ENCODE measurements at places on chromosomes 6 and 20. TPM values are rescaled to one million over a fixed set of nuclear protein-coding genes. Genes with fewer than 3 reads are reported as not detected.

DNA sequence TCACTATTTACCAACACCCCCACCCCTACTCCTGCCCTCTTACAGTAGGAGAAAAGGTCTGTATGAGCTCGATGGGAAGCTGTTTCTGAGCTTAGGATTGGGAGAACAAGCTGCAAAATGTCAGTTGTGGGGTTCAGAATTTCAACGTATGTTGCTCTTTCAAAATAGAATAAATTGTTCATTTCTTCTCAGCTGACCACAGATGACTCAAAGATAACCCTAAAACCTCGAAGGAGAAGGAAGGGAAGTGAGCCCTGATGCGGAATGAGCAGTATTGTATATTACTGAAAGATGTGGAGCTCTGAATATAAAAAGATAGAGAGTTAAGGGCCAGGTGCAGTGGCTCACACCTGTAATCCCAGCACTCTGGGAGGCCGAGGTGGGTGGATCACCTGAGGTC lies 35.9 kb upstream of the MYLIP start:
- DNase-seq, result no peak

DNA sequence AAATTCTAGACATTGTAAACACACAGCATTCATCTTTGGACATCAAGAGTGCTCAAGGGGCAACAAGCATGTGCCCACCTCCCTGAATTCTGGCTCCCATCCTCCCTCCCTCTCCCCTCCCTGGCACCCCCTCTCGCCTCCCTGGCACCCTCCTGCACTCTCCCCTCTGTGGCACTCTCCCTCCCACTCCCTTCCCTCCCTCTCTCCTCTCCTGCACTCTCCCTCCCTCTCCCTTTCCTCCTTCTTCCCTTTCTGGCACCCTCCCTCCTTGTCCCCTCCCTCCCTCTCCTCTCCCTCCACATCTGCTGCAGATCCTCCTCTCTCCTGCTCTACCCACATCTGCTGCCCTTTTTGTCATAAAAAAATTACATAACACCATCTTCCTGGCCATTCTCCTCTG lies 113.0 kb upstream of the SLC22A23 start:
- DNase-seq, result no peak

DNA sequence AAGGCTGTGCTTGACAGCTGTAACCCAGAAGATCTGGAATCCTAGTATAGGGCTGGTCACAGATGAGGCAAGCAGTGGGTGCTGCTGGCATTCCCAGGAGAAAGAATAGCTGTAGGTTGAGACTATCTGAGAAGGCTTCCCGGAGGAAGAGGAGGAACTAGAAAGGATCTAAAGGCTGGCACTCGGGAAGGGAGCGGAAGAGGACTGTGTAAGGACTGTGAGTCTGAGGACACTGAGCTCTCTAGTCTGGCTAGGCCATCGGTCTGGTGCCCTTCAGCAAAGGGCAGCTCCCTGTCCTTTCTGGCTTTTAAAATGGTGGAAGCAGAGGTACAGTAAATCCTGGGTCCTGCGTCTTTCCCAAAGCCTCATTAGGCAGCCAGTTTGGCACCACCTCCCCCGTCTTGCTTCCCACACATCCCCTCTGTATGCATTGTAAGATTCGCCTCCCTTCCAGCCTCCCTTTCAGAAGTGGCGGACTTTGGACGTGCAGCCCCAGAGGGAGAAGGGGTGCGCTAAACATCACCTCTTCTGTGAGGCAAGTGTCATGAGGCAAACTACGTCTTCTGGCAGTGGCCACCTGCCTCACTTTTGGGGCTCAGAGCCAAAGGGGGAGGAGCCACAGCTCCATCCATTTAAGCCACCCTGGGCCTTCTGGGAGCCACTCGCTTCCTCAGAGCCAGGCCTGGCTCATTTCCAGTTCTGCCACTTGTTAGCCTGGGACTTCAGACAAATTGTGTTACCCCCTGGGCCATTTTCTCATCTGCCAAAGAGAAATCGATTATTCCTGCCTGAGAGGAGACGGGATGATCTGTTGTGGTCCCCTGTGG lies 8.6 kb downstream of the SNPH start:
- DNase-seq, result no peak

GRCh38 chr6:4801491-4802110 lies 25.4 kb downstream of the CDYL start:
- no peak for DNase-seq

DNA sequence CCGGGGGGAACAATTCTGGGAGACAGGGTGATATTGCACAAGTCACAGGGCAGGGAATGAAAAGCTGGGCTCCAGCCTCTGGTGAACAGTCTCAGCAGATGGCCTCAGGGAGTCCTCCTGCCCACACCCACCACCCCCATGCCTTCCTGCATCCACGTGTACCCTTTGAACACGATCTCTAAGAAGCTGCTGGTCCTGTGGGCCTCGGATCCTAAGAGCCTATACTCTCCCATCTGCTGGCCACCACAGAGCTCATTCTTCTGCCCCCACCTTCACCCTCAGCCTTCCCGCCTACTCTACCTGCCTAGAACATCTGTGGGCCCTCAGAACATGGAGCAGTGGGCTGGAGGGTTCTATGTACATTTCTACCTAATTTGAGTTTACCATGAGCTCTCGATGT lies 60.3 kb downstream of the TRERF1 start:
- no peak for DNase-seq

DNA sequence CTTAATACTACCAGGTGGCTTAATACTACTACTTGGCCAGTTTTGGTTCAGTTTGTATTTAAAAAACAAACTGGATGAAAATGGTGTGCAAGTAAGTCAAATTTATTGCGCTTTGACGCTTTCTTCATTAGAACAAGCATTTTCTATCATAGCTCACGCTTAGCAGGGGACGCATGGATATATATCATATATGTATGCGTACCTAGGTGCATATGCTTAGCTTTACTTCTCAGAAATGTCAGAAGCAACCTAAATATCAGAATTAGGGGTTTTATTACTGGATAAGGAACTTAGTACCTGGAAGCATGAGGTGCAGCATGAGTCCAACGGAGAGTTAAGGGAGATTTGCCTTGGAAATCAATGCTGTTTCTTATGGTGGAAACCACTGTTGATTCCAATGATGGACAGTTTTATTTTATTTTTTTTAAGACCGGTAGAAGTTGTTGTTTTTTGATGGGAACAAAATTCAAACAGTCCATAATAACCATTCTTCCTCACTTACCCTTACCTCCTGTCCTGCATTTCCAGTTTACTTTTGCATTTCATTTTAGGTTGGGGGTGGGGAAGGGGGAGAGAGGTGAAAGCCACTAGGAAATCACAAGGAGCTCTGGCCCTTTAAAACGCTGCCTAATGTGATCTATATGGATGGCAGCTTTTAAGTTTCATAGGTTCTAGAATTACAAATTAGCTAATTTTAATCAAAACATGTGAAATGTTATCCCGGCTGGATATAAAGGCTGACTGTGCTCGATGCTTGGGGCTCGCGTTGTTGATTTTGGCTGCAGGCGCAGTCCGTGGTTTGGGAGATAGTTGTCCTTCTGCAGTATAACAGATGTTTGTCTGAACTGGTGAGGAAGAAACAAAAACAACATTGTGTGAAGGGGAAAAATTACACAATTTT lies 2.1 kb downstream of the SOBP start:
- DNase-seq, result no peak

GRCh38 chr6:113488812-113489685 lies 368.1 kb upstream of the MARCKS start:
- DNase-seq, result no peak

- peak; percentile 48 for DNase-seq
These were observed at the start of gene ADA for GRCh38 chr20:44651684-44652423. Gene ADA, minus strand, starts transcription at chr20:44651699. Its CDS starts 92 bp downstream, at chr20:44651607.

The HRH3 gene
- not detected for total RNA-seq

The SLC35D3 gene
- not detected for total RNA-seq

The HLA-DPA1 gene
- not detected for total RNA-seq

Data from PC-9 (cell line).